ENCODE measurements at places on chromosomes 16 and 17.

DNA sequence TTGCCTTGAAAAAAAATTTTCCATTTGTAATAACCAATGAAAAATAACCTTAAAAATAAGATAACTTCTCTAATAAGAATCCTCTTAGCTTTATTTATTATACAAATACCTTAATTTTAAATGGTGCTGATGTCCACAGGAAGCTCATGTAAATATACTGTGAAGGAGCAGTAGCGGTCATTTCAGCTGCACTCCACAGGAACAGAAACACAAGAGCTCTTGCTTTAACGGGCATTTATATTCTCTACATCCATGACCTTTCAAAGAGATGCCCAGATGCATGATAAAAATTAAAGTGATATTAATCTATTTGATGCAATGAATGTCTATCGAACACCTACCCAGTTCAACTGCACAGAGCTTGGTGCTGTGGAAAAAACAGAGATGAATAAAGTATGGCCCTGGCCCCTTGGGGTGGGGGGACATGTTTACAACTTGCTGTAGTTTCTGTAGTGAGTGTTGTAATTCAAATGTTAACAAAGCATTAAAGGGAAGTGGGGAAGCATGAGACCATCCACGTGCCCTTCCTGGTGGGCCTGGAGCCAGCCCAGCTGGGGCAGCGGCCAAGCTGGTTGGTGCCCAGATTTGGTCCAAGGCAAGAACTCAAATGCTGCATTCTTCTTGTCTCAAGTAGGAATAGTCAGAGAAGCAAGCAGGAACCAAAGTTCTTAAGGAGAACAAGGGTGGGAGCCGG lies 47.9 kb downstream of the IQCK start:
- DNase-seq, result no peak

DNA sequence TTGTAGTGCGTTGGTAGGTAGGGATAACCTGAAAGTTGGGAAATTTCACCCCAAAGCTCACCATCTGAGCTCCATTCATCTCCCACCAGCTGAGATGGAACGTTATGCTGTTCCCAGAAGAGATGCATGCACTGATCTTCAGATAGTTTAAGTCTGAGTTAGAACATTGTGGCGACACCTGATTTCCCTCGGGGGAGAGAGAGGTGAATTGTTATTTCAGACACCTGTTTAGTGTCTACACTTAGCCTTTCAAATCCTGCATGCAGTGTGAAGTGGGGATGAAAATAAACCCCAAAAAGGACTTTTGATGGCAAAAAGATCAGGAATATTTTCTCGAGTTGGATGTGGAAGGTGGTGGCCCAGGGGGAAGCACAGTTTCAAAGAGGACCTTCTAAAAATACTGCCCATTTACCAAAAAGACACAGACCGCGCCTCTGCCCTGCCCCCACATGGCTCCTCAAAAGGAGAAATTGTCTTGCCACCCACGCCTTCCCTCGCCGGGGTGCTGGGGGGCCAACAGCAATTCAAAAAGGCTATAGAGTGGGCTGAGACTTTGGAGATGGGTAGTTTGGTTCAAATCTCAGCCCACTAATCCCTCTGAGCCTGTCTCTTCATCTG lies 11.4 kb downstream of the CIITA start:
- DNase-seq, result no peak

GRCh38 chr17:31787857-31788570 lies 71.0 kb downstream of the COPRS start:
- DNase-seq, result peak; percentile 78

DNA sequence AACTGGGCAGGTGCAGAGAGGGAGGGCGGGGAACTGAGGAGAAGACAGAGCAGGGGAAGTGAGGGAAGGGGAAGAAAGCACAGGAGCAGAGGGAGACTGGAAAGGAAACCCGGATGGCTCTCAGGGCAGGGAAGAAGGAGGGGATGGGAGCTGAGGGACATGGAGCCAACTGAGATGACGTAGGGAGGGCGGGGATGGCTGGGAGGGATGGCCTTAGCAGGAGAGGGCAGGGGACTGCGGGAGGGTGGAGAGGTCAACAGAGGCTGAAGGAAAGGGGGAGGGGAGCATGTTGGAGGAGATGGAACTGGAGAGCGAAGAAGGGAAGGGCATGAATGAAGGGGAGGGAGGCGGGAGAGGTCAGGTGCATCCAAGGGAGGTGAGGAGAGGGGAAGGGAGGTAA lies 81.9 kb downstream of the KCNJ12 start:
- DNase-seq, result no peak

GRCh38 chr17:17723354-17724261 lies 42.4 kb downstream of the RAI1 start:
- DNase-seq, result no peak

DNA sequence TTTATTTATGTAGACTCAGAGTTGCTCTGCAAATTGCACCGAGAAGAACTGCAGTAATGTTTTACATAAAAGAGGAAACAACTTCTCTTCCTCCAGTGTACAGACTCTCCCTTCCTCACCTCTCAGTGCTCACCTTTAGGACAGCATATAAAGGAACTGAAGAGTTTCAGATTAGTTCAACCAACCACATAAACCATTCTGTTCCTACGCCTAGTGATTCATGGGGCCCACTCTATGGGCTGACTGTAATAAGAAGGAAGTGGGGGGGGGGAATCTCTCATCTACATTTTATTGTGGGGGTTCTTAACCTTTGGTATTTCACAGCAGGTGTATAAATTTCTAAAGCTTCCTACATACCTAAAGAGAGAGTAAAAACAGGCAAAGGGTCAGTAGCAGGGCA lies 18.3 kb downstream of the ZSWIM7 start:
- no peak for DNase-seq

DNA sequence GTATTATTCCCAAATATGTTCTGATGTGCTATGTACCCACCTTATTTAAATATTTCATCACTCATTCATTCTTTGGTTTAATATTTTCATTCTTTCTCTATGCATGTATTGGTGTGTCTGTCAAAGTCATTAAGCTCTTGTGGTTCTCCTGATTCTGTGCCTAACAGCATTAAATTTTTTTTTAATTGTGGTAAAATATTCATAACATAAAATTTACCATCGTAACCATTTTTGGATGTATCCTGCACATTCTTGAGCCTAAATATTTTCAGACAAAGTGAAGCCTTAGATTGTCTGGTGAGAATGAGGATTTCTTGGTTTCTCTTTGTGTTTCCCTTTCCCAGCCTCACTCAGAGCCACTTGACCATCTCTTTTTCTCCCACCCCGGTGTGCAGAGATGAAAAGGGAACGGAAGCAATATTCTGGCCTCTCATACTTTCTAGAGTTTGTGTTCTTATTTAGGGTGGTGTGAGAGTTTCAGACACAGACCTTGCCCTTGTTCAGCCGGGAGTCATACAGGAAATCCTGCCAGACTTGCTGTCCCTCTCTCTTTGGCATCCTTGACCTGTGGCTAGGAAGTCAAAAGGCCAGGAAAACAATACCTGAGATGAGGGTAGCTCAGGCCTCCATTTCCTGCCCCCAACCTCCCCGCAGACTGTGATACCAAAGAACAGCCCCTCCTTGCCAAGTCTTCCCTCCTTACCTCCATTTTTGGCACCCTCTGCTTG lies 4.9 kb downstream of the CCL5 start:
- DNase-seq, result no peak

DNA sequence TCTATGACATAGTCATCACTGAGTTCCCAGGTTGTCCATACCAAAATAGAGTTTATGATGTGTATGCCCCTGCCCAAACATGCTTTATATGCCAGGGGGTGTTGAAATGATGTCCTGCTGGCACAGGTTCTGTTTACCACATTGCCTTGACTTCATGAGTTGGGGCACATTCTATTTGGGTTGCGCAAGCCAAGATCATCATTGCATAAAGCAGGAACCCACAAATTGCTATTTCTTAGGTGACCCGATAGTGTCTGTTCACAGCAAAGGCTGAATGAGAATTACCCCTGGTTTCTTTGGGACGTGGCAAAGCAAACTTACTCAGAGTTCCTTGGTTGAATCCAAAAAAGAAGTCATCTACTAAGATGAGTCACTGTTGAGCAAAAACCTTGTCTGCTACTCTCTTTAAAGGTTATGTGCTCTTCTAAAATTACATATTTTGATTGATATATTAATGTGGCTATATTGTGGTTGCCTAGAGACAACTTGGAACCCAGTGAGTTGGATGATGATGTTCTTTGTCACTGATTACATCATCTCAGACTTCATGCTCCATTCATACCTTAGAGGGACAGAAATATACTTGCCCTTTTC lies 912.6 kb upstream of the SOX9 start:
- DNase-seq, result no peak

DNA sequence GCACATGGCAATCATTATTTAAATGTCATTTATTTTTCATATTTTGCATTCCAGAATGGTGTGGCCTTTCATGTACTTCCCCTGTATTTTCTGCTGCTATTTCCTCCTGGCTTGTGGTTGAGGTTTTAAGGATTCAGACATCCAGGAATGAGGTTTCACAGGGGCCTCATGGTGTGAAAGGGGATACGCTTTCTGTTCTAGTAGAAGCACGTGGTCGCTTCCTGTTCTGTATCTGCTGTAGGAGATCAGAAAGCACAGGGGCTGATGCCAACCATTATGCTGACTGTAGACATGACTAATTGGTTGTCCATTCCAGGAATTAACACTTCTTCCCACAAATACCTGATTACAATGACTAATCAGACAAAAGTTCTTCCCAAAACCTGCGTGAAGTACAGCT lies 405.9 kb downstream of the SHISA9 start:
- DNase-seq, result peak; percentile 7

DNA sequence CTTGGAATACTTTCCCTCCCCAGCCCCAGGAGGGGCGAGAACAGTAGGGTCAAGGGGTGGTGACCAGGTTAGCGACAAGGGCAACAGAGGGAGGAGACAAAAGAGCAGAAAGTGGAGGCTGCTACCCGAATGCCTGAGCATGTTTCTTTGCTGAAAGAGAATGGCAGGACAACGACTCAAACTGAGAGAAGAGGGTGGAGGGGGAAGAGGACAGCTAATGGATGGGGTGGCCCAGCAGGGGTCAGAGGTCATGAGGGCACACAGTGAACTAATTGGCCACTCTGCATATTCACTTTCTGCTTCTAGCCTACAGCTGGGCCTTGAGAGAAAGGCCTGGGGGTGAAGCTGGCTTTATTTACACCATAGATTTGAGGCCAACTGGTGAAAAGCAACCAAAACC lies 19.1 kb upstream of the DDX52 start:
- DNase-seq, result no peak

DNA sequence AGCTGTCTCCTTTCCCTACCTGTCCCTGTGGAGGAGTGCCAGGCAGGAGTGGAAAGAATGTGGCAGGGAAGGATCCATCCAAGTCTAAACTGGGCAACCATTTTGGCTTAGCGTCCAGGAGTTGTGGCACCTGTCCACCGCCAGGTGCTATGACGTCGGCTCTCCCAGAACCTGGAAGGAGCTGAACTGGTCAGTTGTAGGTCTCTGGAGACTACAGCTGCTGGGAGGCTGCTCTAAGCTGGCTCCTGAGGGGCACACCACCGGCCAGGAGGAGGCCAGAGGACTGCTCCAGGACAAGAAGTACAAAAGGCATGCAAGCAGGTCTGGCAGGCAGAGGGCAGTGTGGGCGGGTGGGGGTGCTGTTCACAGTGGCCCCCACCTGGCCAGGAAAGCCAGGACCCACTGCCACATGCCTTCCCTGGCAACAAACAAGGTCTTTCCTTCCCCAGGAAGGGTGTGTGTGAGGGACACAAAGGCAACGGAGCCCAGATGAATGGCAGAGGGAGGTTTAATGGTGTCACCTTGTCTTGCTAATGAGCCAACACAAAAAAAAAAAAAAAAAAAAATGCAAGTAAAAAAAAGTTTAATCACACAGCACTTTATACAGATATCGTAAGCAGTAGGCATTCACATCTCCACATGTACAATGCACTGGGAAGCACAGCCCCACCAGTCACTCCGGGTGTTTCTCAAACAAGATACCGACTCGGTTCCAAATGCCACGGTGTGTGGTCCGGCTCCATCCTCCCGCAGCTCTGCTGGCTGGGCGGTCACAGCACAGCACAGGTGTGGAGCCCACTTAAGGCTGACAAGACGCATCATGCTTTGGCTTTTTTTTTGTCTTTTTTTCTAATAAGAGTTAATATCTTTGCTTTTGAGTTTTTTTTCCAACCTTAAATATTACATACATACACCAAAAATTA lies 4.8 kb downstream of the SPHK1 start:
- no peak for DNase-seq

DNA sequence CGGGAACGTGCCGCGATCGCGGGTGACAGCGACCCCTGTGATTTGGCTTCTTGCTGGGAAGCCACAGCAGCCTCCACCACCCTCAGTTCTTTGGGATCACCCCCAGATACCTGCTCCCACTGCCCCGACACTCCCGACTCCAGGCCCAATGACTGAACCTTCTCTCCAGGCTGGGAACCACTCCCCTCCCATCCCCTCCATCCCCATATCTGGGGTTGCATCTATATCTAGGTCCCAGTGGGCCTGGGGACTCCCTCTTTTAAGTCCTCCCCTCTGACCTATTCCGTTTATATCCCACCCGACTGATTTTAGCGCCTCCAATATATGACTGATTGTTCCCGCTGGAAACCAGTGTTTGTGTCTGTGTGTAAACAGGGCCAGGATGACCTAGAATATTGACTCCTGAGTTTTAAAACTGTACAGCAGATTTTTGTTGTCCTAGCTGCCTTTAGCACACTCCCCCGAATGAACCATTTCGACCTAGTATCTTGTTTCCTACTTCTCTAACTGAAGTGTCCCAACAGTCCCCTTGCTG lies 667 bp downstream of the PSMD3 start:
- no peak for DNase-seq

DNA sequence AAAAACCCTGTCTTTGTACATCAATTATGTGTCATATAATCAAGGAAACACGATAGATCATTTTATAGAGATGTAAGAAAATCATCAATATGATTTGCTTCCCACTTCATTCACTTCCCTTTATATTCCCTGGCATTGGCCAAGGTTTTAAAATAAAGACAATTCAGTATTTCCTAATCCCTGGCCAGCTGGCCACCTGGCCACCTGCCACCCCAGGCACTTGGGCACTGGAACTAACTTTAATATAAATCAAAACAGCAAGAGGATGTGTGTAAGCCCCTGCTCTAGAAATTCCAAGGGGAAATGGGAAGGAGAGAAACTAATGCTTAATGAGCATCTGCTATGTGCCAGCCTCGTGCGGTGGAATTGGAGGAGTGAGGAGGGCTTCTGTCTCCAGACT lies 58.6 kb upstream of the TOB1 start:
- DNase-seq, result no peak

DNA sequence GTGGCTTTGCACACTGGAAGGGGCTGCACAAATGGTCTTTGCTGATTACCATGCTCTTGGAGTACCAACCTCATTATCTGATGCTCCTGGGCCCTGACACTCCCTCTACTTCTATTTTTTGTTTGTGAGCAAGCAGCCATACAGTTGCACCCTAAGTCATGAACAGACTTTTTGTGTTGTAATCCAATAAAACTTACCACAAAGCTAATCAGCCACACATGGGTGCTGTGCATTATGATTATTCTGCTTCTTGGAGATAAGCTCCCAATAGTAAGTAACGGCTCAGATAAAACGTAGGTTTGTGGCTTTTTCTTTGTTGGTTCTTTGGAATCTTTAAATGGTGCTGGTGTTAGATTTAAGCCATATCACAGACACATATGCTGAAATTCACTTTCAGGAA lies 76.2 kb downstream of the CCT6B start:
- DNase-seq, result no peak
